ENCODE measurements at places on chromosomes 6 and 20.

- no peak overlapping the region for H3K4me3 ChIP-seq
- no peaks in the 10 kb centered on the region for H3K36me3 ChIP-seq
- no peak overlapping the region for H3K27ac ChIP-seq
- DNase-seq = no peak
- H3K4me1 ChIP-seq = no peaks in the 10 kb centered on the region
Observed at GRCh38 chr6:170107606-170108222, 183.2 kb downstream of the DLL1 start.

GRCh38 chr20:43590036-43590391, 723 bp upstream of the IFT52 start:
- no peaks in the 10 kb centered on the region for H3K36me3 ChIP-seq
- peak overlapping the region; percentile 92 for H3K27ac ChIP-seq
- no peaks in the 10 kb centered on the region for H3K27me3 ChIP-seq
- H3K4me1 ChIP-seq = peaks cover 5% of the 10 kb centered on the region
- peak overlapping the region; percentile 84 for H3K4me3 ChIP-seq
- DNase-seq = no peak

DNA sequence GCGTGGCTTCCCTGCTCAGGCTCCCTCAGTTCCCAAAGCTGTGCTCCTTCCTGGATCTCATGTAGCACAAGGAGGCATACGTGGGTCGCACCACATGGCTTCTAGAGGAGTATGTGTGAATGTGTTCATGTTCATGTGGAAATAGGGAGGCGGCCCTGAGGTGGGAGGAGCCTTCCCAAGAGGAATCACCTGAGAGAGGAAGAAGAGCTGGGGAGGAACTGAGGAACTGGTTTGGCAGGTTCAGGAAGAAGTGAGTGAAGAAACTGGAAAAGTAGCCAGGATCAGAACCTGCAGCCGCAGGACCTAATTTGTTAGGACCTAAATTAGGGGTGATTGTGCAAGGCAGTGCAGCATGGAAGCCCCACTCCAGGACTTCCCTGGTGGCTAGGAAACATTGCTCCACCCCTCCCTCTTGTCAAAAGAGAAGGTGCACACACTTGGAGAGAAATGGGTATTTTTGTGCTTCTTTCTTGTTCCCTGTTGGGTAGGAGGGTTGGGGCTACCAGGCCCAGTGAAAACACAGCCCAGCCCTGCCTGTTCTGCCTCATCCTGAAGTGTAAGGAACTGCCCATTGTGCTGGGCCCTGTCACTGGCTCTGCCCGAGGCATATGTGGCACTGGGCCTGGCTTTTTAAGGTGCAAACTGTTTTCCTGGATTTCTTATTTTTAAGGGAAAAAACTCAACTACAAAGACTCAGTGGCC, 20.7 kb downstream of the SYNJ2 start:
- no peak overlapping the region for H3K4me3 ChIP-seq
- peaks cover 4% of the 10 kb centered on the region for H3K4me1 ChIP-seq
- no peak overlapping the region for H3K27ac ChIP-seq
- H3K36me3 ChIP-seq = no peaks in the 10 kb centered on the region
- H3K27me3 ChIP-seq = no peaks in the 10 kb centered on the region

- no peak overlapping the region for H3K4me3 ChIP-seq
- DNase-seq = no peak
- H3K27me3 ChIP-seq = no peaks in the 10 kb centered on the region
- H3K36me3 ChIP-seq = no peaks in the 10 kb centered on the region
Observed at GRCh38 chr6:82076916-82077315, 170.6 kb downstream of the IBTK start.

DNA sequence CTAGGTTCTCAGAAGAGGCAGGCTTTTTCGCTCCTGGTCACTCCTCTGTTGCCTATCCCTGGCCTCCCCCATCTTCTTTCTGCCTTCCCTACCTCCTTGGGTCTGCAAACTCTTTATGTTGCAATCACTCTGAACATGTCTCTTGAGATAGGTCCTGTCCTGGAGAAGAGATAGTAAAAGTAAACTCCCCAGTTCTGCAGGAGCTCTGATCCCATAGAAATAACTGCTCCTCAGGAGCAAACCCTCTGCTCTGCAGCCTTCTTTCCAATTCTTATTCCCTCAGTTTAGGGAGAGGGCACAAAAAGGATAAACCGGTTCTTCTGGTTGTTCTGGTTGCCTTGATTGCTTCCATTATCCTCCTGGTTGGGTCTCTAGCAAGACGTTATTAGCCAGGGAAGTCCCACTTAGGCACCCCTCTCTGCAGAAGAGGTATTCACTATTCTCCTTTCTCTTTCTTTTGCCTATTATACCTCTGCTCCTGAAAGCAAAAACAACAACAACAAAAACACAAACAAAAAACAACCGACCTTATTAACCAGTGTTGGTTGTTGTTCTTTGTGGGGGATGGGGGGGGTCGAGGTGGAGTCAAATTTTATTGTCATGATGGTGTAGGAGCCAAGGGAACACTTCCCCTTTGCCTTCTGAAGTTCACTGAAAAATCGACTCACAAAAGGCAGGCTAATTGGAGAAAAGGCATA, 973 bp downstream of the TRIM38 start:
- H3K27ac ChIP-seq = peak overlapping the region; percentile 99
- peaks cover 5% of the 10 kb centered on the region for H3K36me3 ChIP-seq
- H3K4me3 ChIP-seq = peak overlapping the region; percentile 99
- H3K4me1 ChIP-seq = peaks cover 36% of the 10 kb centered on the region
- no peaks in the 10 kb centered on the region for H3K27me3 ChIP-seq
